ENCODE measurements at places on chromosomes 3 and 15.
A peak's percentile ranks its signal among the peaks of the same experiment; 100 is the strongest.

DNA sequence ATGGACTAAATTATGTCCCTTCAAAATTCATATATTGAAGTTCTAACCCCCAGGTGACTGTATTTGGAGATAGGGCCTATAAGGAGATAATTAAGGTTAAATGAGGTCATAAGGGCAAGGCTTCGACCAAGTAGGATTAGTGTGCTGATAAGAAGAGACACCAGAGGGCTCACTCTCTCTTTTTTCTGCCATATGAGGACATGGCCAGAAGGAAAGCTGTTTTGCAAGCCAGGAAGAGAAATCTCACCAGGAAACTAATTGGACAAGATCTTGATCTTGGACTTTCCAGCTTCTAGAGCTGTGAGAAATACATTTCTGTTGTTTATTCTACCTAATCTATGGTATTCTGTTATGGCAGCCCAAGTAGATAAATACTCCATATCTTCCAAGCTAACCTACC lies 503.6 kb upstream of the NAALADL2 start:
- no peak for DNase-seq

DNA sequence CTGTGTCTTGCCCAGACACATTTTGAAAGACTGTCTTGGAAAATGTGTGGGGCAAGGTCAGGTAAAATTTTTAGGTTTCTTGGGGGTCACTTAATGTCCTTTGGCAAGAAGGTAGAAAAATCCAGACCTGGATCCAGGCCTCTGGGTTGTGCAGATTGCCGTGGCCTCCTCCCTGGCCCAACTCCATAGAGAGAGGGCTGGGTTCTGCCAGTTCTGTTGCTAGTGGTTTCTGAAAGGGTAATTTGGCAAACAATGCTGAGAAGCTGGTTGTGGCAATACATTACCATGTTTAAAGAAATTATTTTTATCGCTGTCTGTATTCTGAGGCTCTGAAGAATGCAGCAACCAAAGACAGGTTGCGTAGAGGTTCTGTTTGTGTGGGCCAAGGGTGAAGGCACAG lies 20.2 kb upstream of the TMEM158 start:
- DNase-seq = no peak

DNA sequence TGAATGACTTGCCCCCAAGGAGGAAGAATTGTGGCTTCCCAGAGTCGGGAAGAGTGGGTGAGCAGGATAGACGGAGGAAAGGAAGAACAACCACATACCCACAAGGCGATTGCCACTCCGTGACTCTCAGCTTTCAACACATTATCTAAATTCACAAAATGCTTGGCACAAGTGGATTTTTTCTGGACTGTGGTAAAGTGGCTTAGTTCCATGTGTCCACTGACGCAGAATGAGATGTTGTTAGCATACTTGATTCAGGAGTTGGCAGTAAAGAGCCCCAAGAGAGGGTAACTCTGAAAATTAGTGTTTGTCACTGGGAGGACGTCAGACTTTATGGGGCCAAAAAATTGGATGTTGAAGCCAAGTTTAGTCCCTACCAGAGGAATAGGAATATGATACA lies 198.8 kb upstream of the CTNNB1 start:
- DNase-seq = no peak

DNA sequence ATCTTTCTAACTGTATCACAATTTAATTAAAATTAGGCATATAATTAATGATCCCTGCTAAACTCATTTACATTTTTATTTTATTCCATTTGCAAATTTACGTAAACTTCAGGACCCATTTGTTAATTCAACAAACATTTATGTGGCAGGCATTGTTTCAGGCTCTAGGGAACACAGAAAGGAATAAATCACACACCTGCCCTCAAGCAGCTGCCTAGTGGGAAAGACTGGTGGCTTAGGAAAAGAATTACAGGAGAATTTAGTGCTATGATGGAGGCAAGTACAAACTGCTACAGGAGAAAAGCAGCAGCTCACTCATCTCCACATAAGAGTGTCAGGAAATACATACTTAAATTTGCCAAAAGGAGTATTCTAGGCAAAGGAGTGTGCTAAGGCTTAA lies 11.2 kb downstream of the CBLB start:
- DNase-seq = no peak

- DNase-seq = no peak
Measured at GRCh38 chr3:23649448-23649847, 156.3 kb upstream of the UBE2E1 start.

- DNase-seq = no peak
Measured at GRCh38 chr15:29435811-29436210, 166.2 kb upstream of the NSMCE3 start.

DNA sequence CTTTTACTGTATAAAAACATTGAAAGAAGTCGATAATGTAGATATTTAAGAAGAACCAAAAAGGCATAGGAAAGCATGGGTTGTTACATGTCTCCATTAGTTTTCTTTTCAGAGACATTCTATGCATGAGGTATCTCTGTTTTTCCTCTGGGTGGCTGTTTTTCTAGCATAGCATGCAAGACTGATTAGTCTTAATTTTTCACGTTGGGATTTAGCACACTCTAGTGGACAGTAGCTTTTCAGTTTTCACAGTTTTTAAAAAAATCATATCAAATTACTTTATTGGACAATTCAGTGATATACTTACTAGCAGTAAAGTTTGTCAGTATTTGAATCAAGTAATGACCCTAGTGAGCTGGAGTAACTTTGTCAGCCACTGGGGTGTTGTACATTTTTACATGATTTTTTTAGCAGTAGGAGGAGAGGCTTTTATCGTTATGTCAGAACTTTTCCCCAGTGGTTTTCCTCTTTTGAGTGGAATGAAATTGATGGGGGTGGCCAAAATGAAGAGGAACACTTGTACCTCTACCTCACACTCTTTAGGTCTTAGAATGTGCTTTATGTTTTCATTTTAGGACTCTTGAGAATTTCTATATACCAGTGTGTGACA lies 57.2 kb downstream of the SEC22A start:
- peak; percentile 25 for DNase-seq

DNA sequence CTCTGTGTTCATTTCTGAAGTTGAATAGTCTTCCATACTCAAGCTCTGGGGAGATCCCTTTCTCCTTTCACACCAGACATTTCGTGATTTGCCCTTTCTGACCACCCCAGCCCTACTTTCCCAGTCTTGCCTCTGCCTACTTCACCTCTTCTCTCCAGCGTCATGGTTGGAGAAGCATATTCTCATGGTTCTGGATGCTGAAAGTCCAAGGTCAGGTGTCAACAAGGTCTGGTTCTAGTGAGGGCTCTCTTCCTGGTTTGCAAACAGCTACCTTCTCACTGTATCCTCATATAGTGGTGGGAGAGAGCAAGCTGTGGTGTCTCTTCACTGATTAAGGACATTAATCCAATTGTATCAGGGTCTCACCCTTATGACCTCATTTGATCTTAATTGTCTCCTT lies 169.4 kb downstream of the IGF1R start:
- no peak for DNase-seq

- no peak for DNase-seq
Measured at GRCh38 chr15:99987119-99987506, 253.9 kb upstream of the LYSMD4 start.

GRCh38 chr15:74134387-74135027 lies 4.1 kb downstream of the ISLR2 start:
- DNase-seq = no peak

- no peak for DNase-seq
Measured at GRCh38 chr3:180383332-180384020, 218.5 kb upstream of the TTC14 start.

- no peak for DNase-seq
Measured at GRCh38 chr15:24961967-24962366, 7.2 kb downstream of the SNRPN start.

GRCh38 chr15:62492900-62493299 lies 327.8 kb upstream of the C2CD4B start:
- DNase-seq = no peak

DNA sequence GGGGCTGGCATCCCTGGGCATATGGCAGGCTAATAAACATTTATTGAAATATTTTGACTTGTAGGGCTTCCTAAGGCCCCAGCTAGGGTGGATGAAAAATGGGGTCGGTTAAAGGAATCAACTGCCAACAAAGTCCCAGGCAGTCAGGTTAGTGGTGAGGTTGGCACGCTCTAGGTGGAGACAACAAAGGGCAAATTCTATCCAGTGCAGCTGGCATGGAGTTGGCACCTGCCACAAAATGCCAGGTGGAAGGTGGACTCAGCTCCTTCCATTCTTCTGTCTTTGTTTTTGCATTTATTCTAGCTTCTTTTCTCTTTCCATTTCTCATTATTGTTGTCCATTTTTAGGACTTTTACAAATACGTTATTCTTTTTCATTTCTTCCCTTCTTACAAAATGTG lies 31.0 kb downstream of the LCMT2 start:
- DNase-seq = no peak

DNA sequence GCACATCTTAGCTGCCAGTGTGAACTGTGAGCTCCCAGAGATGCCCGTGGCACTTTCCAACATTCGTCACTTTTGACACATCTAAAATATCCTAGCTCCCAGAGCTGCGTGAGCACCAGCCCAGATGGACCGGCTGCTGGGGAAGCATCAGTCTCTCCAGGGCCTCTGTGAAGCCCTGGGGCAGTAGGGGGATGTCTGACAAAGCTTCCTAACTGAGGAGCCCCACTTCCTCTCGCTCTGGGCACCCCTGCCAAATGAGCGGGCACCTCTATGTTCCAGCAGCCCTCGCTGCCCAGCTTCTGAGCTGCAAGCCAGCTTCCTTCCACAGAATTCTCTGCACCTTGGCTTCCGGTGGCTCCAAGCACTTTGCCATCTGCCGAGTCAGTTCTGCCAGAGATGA lies 91.1 kb downstream of the LIPC start:
- DNase-seq = no peak

All from AG09309 (cell line).